Lower lobe of right lung (tissue), 2 donors: ENCODE measurements at places on chromosomes 16 and 17. TPM values are rescaled to one million over a fixed set of nuclear protein-coding genes. Genes with fewer than 3 reads are reported as not detected.
A peak's percentile ranks its signal among the peaks of the same experiment; 100 is the strongest.

DNA sequence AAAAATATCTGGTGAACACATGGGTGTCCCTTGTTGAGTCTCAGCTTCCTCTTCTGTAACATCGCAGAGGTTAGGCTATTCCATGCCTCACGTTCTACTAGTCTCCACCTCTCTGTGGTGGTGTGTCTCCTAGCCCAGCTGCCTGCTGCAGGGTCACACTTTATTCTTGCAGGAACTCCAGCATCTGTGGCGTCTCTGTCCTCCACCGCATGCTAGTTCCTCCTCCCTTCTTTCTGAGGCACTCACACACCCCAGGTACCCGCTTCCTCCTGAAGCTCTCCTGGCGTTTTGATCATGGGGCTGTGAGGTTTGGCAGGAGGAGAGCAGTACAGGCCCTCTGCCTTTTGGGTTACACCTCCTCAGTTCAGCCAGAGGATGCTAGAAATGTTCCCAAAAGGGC is 9.9 kb upstream of the TEX2 start:
- no peak overlapping the region for H3K4me3 ChIP-seq
- no peaks in the 10 kb centered on the region for H3K36me3 ChIP-seq
- no peak overlapping the region for H3K27ac ChIP-seq

DNA sequence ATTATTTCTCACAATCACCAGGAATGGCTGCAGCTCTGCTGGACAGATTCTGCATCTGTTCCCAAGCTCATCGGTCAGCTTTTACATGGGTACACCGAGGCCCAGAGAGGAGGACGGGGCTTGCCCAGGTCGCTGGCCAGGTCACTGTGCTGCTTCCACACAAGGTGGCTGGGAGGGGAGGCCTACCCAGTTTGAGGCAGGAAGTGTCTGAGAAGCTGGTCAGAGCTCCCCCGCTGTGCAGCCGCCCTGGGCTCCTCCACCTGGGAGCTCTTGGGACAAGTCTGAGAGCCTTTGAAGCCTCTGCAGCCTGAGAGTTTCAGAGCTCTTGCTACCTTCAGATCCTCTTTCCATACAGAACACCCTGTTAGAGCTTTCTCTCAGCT is 143.3 kb downstream of the CLEC16A start:
- no peak for DNase-seq
- peaks cover 12% of the 10 kb centered on the region for H3K4me1 ChIP-seq
- H3K4me3 ChIP-seq = no peak overlapping the region
- H3K27me3 ChIP-seq = no peaks in the 10 kb centered on the region

DNA sequence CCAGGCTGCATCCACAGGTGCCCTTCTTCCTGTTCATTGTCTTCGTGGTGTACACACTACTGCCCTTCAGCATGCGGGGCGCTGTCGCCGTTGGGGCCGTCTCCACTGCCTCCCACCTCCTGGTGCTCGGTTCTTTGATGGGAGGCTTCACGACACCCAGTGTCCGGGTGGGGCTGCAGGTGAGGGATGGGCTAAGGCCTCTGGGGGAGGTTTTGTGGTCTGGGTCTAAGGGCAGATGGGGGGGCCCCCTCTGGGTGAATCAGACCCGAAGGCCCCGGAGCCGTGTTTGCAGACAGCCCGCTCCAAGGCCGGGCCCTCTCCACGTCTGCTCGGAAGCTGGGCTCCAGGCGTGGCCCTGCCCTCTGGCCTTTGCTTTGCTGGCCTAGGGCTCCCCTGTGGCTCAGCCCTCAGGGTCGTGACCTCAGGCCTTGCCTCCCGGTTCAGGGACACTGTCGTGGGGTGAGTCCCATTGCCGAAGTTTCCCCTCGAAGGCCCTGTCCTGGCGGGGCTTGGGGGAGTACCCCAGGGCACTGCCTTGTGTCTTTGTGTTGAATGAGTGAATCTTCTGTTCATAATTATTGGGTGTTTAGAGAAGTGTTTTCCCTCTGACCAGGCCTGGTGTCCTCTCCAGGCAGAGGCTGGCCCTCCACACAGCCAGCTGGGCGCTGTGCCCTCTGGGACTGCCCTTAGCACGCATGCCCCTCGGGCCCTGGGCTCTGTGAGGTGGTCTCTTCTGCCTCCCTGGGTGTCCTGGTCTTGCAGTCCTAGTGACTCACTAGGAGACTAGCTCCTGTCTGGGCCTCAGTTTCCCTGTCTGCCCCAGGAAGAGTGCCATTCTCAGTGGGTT is 25.6 kb downstream of the ADCY7 start:
- H3K27me3 ChIP-seq = no peaks in the 10 kb centered on the region
- no peak for DNase-seq
- peaks cover 75% of the 10 kb centered on the region for H3K36me3 ChIP-seq
- no peaks in the 10 kb centered on the region for H3K4me1 ChIP-seq

- H3K4me1 ChIP-seq = peaks cover 26% of the 10 kb centered on the region
- peak overlapping the region; percentile 52 for H3K4me3 ChIP-seq
- peak overlapping the region; percentile 49 for H3K27ac ChIP-seq
- H3K27me3 ChIP-seq = peaks cover 10% of the 10 kb centered on the region
- peaks cover 26% of the 10 kb centered on the region for H3K36me3 ChIP-seq
Observed at GRCh38 chr17:7383742-7384488, 3.0 kb downstream of the TNK1 start.

DNA sequence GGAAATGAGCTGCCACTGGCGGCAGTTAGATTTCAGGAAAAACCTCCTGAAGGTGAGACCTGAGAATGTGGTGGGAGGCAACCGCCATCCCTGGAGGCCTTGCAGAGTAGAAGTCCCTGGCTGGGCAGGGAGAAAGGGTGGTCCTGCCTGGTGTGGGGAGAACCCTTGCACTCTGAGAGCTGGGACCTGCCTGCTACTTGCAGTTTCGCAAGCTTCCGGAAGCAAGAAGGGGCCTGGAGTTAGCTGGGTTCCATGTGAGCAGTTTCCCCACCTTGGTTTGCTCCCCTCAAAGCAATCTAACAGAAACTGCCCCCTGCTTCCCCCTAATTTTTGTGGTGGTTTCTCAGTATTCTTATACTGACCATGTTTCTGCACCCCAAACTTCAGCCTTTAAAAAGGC is 6.5 kb downstream of the ZNF629 start:
- no peak overlapping the region for H3K4me3 ChIP-seq
- DNase-seq = no peak
- H3K4me1 ChIP-seq = peaks cover 16% of the 10 kb centered on the region
- H3K36me3 ChIP-seq = peaks cover 36% of the 10 kb centered on the region
- no peaks in the 10 kb centered on the region for H3K27me3 ChIP-seq

DNA sequence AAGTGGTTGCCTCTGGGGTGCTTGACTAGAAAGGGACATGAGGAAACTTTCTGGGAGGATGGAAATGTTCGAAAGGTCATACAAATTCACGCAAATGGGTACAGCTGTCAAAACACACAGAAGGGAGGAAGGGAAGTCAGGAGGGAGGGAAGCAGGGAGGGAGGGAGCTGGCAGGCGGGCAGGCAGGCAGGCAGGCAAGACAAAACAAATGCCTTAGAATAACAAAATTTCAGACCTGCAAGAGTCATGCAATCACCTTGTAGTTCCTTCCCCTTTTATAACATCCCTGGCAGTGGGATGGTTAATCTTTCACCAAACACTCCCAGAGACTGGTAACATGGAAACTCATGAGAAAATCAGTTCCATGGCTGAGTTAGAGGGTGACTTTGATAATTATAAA is 189.2 kb downstream of the STX8 start:
- H3K27me3 ChIP-seq = no peaks in the 10 kb centered on the region
- no peak overlapping the region for H3K27ac ChIP-seq
- H3K4me3 ChIP-seq = no peak overlapping the region
- H3K4me1 ChIP-seq = no peaks in the 10 kb centered on the region
- H3K36me3 ChIP-seq = no peaks in the 10 kb centered on the region
- no peak for DNase-seq

DNA sequence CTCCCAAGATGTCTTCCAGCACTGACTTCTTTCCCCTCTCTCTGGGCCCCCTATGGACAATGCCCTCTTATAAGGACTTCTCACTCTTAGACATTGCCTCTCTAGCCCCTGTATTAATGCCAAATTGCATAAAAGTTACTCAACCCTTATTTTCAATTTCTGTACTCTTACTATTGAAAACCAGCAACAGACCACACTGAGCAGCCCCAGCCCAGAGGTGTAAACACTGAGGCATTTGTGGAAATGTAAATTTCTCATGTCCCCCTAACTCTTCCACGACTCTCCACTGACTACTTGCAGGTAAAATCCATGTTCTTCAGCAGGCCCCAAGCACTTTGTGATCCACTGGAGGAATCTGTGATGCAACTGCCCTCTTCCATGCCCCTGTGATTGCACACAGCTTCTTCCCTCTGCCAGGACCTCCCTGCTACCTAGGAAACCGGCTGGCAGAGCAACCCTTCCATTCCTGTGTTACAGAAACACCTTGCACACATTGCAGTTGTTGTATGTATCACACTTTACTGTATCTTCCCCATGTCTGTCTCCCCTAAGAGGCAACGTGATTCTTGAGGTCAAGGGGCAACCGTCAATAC is 4.4 kb downstream of the N4BP1 start:
- H3K27me3 ChIP-seq = no peaks in the 10 kb centered on the region
- H3K4me3 ChIP-seq = no peak overlapping the region
- H3K36me3 ChIP-seq = no peaks in the 10 kb centered on the region
- DNase-seq = no peak

DNA sequence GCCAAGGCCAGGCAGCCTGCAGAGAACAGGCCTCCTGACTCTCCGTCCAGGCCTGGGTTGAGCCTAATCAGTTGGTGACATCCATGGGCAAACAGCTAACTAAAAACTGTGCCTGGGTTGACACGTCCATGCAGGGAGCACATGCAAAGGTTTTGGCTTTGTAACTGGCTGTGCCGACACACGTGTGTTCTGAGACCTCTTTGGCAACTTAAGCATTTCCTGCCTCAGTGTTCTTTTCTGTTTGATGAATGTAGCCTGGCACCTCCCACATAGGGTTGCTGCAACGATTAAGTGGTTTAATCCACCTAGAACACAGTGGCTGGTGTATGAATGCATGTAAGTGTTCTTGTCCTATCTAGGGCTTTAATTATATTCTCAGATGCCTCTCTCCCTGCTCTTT is 3.2 kb downstream of the BCO1 start:
- H3K4me1 ChIP-seq = peaks cover 5% of the 10 kb centered on the region
- DNase-seq = no peak
- H3K27ac ChIP-seq = no peak overlapping the region
- no peak overlapping the region for H3K4me3 ChIP-seq
- H3K27me3 ChIP-seq = no peaks in the 10 kb centered on the region

- peaks cover 45% of the 10 kb centered on the region for H3K4me1 ChIP-seq
- peak overlapping the region; percentile 51 for H3K27ac ChIP-seq
- peak; percentile 87 for DNase-seq
- H3K36me3 ChIP-seq = peaks cover 40% of the 10 kb centered on the region
- no peak overlapping the region for H3K4me3 ChIP-seq
Observed at GRCh38 chr17:78970834-78971755, 8.6 kb downstream of the LGALS3BP start.

- DNase-seq = no peak
- no peak overlapping the region for H3K4me3 ChIP-seq
- no peaks in the 10 kb centered on the region for H3K4me1 ChIP-seq
Observed at GRCh38 chr16:49526860-49527365, 153.3 kb downstream of the C16orf78 start.

- peaks cover 18% of the 10 kb centered on the region for H3K36me3 ChIP-seq
- no peaks in the 10 kb centered on the region for H3K27me3 ChIP-seq
- peak overlapping the region; percentile 97 for H3K4me3 ChIP-seq
- peaks cover 34% of the 10 kb centered on the region for H3K4me1 ChIP-seq
- peak; percentile 81 for DNase-seq
Observed at GRCh38 chr16:29804455-29805231, 1.7 kb upstream of the MAZ start.

GRCh38 chr16:84742641-84743092 is 42.9 kb downstream of the USP10 start:
- H3K4me1 ChIP-seq = peaks cover 44% of the 10 kb centered on the region
- H3K27me3 ChIP-seq = no peaks in the 10 kb centered on the region
- DNase-seq = no peak
- H3K4me3 ChIP-seq = no peak overlapping the region
- H3K27ac ChIP-seq = no peak overlapping the region

DNA sequence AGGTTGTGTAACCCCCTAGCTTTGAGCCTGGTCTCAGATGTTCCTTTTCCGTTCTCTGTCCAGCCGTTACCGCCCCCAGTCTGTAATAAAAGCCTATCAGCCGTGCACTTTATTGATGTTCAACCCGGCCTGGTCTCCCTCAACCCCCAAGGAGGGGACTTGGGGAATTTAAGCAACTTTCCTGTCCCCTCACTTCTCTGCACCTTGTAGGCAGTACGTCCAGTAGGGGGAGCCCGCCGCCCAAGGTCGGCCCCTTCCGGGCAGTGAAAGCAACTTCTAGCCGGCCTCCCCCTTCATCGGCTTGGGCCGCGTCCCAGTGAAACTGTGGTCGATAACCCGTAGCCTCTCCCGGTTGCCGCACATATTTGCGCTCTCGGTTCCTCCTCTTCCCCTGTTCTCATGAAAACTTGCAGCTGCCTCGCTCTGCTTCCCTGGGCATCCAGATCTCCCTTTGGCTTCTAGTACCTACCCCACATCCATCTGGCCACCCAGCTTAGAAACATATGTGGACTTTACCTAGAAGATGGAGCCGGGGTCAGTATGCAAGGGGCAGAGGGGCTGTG is 7.9 kb downstream of the PNPO start:
- no peaks in the 10 kb centered on the region for H3K27me3 ChIP-seq
- peak overlapping the region; percentile 78 for H3K27ac ChIP-seq
- peaks cover 76% of the 10 kb centered on the region for H3K4me1 ChIP-seq

DNA sequence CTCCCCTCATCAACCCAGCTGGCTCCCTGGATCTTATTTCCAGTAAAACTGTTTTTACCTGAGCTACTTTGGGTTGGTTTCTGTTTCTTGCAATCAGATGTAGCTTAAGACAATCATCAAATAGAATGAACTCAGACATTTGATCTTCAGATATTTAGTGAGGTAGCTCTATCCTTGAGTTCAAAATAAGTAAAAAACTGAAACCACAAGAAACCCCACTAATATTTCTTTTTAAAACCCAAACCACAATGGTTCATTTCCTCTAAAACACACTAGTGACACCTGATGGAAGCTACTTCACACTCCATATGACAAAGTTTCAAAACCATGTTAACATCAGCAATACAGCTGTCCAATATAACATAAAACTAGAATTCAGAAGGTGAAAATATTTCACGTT is 37.8 kb downstream of the CACNG1 start:
- no peak overlapping the region for H3K4me3 ChIP-seq
- H3K27me3 ChIP-seq = no peaks in the 10 kb centered on the region
- DNase-seq = no peak
- H3K27ac ChIP-seq = no peak overlapping the region
- H3K4me1 ChIP-seq = no peaks in the 10 kb centered on the region
- H3K36me3 ChIP-seq = peaks cover 44% of the 10 kb centered on the region

DNA sequence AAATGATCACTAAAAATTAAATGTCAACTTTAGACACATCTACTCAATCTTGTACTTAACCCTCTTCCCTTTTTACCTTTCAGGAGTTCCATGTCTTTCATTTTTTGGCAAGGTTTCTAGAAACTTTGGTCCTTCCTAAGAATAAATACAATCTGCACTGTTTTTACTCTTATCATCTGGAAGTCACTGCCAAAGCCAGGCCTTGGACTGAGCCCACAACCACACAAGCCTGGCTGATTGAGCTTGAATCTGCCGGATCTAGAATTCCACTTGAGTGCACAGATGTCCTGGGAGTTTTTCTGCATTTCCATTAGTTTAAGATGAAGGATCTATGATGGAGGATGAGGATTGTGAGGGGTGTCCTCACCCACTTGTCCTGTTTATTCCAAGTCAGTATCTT is 126.1 kb downstream of the VPS53 start:
- no peak overlapping the region for H3K4me3 ChIP-seq
- no peak overlapping the region for H3K27ac ChIP-seq
- no peaks in the 10 kb centered on the region for H3K27me3 ChIP-seq
- no peaks in the 10 kb centered on the region for H3K4me1 ChIP-seq

USP6 gene
- total RNA-seq = 0.30 TPM

CA7 gene
- total RNA-seq = not detected

MMP25 gene
- 22.7 TPM for total RNA-seq

CASKIN2 gene
- total RNA-seq = 68.8 TPM

RCVRN gene
- not detected for total RNA-seq

TEX19 gene
- not detected for total RNA-seq

ALOXE3 gene
- total RNA-seq = not detected

CACNG4 gene
- 5.1 TPM for total RNA-seq

ZNF19 gene
- 18.3 TPM for total RNA-seq
